ENCODE measurements at places on chromosomes 5 and 9.
A peak's percentile ranks its signal among the peaks of the same experiment; 100 is the strongest.

DNA sequence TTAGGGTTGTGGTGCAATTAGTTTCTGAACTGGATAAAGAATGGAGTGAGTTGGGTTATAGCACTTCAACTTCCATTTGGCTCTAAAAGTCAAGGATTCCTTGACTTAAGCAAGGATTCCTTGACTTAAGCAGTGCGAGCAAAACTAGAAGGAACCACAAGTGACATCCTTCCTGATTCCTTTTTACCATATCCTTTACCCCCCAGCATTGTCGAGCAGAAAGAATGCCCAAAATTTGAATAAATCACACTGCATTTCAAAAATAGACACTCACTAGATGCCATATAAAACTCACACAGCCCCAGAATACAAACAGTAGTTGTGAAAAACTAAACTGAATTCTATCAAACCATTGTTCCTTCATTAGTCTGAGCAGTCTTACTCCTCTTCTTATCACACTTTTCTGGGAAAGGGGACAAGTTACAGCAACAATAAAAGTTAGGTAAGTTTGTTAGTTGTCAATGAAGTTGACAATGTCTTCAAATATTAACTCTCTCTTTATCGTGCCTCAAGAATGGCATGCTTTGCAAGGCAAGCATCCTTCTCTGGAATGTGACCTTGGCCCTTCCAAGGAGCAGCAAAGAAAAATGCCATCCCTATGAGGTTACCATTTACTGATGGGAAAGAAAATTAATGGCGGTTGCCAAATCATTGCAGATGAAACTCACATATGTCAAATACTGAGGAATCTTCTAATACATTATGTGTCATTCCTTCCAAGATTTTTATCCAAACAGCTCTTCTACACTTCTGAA lies 273.3 kb upstream of the ANKRD55 start:
- peak; percentile 37 for DNase-seq

DNA sequence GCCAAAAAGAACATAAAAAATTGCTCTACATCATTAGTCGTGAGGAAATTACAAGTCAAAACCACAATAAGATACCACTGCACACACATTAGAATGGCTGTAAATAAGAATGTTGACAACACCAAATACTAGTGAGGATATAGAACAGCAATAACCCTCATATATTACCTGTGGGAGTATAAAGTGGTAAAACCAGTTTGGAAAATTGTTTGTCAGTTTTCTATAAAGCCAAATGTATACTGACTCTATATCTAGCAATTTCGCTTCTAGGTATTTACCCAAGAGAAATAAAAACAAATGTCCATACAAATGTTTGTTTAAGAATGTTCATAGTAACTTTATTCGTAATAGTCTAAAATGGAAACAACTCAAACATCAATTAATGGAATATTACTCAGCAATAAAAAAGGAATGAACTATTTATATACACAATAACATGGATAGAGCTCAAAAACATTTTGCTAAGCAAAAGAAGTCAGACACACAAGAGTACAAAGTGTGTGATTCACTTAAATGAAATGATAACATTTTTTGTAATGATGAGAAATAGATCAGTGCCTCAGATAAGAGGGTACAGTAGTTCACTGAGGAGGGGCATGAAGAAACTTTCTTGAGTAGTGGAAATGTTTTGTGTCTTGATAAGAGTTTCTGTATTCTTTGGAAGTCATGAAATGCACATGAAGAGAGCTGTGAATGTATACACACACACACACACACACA lies 219.6 kb upstream of the ZNF462 start:
- DNase-seq = peak; percentile 27

- peak; percentile 95 for DNase-seq
Measured at GRCh38 chr5:172903790-172904189, 55.4 kb upstream of the RPL26L1 start.

GRCh38 chr5:59126016-59126707 lies 543.3 kb downstream of the RAB3C start:
- DNase-seq = no peak

DNA sequence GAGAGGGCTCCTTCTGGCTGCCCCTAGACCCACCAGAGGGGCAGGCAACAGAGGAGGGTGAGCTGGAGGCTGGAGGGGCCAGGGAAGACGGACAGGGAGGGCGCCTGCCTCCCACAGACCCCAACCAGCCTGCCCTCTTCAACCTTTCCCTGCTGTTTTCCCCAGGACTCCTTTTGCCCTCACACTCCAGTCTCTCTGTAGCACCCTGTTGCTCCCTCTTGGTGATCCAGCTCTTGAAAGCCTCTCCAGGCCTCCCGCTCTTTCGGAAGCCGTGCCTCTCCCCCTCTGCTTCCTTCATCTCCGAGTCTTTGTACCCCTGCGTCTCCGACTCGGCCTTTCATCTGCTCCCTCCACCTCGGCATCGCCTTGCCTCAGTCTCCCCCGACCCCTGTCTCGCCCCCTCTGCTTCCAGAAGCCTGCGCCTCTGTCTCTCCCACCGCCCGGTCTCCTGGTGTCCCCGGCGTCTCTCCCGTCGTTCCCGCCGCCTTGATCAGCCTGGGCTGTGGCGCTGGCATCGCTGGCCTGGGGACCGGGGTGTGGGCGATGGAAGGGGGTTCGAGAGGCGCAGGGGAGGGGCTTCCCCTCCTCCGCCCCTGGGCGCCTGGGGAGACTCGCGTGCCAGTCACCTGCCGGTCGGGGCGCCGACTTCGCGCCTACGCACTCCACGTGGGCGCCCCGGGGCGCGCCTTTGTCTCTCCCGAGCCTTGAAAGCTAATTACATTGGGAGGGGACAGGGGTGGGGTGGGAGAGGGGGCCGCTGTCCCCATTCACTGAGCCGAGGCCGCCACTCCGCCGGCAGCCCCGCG lies 5.3 kb upstream of the PRDM12 start:
- DNase-seq = no peak

- DNase-seq = no peak
Measured at GRCh38 chr9:70135176-70135575, 91.5 kb downstream of the MAMDC2 start.

DNA sequence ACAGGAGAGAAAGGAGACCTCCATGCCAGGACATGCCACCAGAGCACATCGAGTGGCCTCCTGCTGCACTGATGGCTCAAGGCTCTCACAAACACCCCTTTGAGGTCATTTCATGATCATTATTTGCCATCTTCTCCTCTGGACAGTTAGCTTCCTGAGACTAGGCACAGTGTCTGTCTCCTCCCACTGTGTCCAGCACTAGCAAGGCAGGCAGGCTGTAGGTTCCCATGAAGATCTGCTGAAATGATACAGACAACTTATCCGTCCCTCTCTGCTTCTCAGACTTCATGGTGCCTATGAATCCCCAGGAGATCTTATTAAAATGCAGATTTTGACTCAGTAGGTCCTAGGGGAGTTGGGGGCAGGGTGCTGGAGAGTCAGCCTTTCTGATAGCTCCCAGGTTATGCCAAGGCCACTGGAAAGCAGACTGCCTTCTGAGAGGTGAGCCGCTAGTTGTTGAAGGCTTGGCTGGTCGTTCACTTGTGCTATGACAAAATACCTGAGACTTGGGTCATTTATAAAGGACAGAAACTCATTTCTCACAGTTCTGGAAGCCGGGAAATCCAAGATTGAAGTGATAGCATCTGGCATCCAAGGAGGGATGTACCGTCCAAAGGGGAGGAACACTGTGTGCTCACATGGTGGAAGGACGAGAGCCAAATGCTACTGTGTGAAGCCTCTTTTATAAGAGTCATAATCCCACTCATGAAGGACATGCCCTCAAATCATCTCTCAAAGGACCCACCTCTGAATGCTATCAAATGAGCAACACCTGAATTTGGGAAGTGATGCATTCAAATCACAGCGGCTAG lies 183.4 kb downstream of the SPOCK1 start:
- DNase-seq = no peak

DNA sequence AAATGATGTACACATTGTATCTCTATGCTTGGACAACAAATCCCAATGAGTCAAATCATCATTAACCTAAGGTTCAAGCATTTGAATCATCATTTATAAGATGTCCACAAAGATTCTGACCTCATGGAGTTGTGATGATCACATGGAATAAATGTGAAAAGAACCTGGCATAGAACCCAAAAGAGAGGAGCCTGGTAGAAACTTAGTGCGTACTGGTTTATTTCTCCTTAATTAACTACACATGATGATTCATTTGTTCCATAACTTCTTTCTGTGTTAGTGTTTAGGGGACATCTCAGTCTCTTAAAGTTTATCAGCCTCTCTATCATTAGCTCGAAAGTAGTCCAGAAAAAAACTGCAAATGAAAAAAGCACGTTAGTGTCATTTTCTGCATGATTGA lies 411.6 kb downstream of the BRINP1 start:
- DNase-seq = no peak

DNA sequence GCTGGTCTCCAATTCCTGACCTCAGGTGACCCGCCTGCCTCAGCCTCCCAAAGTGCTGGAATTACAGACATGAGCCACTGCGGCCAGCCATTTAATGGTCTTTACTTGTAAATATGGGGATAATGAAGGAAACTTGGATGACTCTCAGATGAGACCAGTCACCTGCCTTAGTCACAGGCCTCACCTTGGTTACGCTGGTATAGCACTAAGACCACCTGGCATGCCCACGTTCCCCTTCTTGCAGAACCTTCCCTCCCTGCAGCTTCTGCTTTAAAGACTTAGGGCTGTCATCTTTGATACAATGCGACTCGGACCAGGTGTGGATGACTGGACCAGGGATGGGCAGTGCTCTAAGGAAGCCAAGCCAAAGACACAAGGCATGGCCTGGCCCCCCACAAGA lies 629.9 kb downstream of the CCDC171 start:
- DNase-seq = no peak

DNA sequence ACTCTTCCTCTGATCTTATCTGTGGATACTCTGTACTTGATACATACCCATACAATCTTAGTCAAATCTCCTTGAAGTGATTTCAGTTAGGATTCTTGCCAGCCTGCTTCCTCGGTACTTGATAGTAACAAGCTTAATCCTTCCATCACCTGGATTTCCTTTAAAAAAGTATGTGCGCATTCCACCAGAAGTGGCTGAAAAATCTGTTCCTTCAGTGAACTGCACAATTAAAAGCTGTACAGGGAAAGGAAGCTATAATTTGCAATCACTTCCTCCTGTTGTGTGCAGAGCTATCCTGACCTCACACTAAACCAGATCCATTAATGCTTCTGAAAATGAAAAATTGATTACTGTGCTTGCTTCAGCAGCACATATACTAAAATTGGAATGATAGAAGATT lies 47.3 kb downstream of the PWWP2A start:
- DNase-seq = no peak

GRCh38 chr9:4887556-4887955 lies 94.8 kb downstream of the RCL1 start:
- no peak for DNase-seq

DNA sequence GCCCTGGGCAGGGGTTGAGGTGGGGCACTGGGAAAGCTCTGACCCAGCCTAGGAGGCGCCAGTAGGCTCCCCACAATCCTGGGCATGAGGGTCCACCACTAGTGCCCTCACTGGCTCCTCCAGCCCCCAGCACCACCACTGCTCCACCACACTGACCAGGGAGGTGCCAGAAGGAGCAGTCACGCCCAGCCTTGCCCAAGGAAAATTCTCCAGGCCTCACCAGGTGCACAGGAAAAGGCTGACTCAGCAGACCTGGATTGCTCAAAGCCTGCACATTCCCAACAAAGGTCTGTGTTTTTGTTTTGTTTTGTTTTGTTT lies 62.9 kb downstream of the ZNF354C start:
- no peak for DNase-seq

- DNase-seq = peak; percentile 52
Measured at GRCh38 chr9:4098031-4098430, 201.8 kb downstream of the GLIS3 start.

GRCh38 chr9:88110026-88110425 lies 28.2 kb downstream of the SPATA31C2 start:
- no peak for DNase-seq

GRCh38 chr9:34630402-34631154 lies 1.7 kb upstream of the ARID3C start:
- no peak for DNase-seq

- no peak for DNase-seq
Measured at GRCh38 chr5:136605638-136606037, 240.3 kb upstream of the TRPC7 start.

DNA sequence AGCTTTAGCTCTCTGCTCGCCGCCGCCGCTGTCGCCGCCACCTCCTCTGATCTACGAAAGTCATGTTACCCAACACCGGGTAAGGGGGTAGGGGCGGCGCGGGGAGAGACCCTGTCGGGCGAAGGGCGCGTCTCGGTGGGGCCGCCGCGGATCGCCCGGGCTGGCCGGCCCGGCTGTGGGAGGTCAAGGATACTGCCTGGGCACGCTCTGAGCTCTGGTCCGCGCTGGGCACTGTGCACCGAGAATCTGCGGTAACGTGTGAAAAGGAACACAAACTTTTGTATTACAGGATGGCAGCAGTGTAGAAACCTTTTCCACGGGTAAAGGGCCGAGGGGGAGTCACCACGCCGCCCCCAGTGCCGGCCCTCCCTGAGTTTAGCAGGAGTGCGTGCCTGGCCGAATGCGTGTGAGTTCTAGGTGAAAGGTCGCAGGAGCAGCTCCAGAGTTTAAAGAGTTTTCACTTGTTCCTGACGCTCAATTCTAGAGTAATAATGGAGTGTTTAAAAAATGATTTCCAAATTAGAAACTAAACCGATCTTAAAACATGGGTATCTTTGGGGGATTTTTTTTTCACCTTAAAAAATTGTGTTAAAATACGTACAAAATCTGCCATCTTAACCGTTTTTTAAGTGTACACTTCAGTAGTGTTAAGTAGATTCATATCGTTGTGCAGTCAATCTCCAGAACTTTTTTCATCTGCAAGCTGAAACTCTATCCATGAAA lies at the start of gene HSDL2:
Gene HSDL2, plus strand, starts transcription at position 7 of the 723 bp plus-strand sequence. Its CDS starts 56 bp downstream, at position 63.
- DNase-seq = peak; percentile 34

DNA sequence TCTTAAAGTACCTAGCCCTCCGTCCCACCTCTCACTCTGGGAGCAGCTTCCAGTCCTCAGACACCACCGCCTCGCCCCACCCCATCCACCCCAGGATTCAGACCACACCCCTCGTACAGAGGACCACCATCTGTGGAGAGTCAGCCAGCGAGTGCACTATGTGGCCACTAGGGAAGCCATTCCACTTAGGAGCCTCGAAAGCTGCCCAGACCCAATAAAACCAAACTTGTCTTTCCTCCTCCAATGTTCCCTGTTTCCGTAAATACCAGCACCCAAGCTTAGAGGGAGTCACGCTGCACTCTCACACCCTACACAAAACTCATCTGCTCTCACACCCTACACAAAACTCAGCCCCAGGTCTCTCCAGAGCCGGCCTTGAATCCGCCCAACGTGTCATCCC lies 1.9 kb downstream of the GCNT4 start:
- peak; percentile 28 for DNase-seq

- no peak for DNase-seq
Measured at GRCh38 chr5:43429706-43430105, 17.5 kb upstream of the CCL28 start.
